RCC 7860 (cell line): ENCODE measurements at places on chromosomes 3 and 15.
A peak's percentile ranks its signal among the peaks of the same experiment; 100 is the strongest.

DNA sequence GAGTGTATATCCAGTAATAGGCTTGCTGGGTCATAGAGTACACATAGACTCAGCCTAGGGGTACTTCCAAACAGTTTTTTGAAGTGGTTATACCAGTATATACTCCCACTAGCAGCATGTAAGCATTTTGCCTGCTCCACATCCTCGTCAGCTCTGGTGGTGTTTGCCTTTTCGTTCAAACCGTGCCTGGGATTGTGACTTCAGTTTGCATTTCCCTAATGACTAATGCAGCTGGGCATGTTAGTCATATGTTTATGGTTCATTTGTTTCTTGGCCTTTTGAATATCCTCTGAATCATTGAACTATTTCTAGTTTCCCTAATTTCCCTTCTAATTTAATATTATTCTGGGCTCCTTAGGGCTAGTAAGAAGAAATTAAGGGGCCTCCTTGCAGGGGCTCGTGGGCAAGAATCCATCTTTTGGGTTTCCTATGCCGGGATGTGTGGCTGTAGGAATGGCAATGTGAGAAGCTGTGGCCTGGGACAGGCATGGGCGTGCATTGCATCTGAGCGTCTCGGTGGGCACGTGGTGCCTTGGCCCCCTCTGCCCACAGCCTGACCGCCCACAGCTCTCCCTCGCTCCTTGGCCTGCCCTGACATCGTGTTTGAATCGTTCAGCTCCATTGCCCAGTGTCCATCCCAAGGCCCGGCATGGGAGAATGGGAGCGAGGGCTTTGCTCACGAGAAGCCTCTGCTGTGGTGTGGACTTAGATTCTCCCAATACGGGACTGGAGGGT is 26.4 kb downstream of the FAH start:
- peak; percentile 91 for DNase-seq

- DNase-seq: no peak
Measured at GRCh38 chr15:35181538-35181937, 96.4 kb upstream of the NANOGP8 start.

- DNase-seq: no peak
Measured at GRCh38 chr15:100520132-100520921, 8.4 kb downstream of the CERS3 start.

DNA sequence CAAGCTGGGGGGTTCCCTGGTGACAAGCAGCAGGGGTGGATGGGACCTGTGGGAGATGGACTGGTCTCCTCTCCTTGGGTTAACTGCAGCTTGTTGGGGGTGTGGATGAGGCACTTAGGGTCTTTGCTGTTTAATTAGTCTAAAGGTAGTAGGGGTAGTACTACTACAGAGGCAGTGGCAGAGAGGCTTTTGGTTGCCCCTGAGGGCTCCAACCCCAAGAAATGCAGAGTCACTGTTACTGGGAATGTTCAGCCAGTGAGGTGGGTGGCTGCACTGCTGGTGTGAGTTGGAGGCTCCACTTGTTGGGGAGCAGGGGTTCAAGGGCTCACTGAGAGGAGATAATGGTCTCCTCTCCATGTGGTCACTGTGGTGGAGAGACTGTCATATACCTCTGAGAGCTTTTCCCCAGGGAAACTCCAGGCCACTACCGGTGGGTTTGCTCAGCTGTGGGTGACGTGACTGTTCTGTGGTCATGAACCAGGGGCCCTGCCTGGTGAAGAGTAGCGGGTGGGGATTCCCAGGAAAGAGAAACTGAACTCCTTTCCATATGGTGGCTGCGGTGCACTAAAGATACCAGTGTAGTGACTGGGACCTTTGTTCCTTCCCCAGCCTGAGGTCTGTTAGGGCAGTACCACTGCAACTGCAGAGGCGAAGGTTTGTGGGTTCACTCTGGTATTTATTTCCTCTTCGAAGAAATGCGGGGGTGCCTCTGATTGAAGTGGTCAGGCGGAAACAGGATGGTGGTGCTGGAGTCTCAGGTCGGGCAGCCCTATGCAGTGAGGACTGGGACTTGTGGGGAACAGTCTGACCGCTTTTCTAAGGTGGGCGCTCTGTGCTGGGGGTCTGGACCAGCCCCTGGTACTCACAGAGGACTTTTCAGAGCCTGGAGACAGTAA is 68.9 kb upstream of the TNFSF10 start:
- peak; percentile 99 for DNase-seq

DNA sequence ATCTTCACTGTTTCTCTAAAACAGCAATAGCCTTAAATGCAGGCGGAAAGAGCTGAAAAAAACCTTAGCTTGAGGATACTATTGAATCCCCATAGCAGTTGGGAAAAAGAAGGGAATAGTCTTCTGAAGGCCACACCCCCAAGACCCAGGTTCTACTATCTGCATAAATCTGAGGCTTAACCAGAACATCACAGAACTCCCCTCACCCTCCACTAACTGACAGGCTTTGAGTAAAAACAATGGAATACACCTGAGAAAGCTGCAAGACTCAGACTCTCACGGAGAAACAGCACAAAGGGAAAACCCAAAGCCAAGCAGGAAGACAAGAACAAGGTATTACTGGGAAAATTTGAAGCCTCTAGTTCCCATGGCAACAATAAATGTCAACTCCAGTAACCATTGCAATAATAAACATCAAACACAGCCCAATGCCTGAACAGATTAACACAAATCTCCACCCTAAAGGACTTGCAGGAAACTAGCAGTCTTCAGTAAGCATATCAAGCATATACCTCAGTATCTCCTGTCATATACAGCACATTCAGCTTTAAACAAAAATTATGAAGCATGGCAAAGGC is 56.4 kb downstream of the TMCC1 start:
- DNase-seq: no peak

- no peak for DNase-seq
Measured at GRCh38 chr3:111854990-111855389, 4.1 kb upstream of the PHLDB2 start.

DNA sequence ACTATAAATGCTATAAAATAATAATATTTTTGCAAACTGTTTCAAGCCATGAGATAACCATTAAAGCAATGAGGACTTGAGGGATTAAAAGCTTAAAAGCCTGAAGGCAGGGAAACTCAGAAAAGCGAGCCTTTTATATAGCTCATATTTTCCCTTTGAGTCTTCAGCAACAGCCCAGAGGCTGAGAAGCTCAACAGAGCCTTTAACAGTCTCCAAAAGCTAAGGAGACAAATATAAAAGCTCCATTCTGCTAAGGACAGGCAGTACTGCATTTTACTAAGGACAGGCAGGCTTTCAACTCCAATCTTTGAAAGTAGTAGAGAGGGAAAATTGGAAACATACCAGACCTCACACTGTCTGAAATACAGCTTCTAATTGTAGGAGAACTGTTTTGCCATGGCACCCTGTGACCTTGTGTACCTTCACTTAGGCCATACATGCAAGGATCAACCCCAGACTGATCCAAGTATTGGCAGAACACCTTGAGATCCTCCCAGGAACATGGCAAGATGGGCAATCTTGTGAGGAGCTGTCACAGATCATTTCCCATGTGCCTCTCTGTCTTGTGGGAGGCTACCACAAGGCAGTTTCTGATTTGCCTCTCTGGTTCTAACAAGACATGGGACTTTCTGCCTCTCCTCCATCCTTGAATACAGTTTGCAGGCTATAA is 53.1 kb upstream of the ARNT2 start:
- DNase-seq: no peak

DNA sequence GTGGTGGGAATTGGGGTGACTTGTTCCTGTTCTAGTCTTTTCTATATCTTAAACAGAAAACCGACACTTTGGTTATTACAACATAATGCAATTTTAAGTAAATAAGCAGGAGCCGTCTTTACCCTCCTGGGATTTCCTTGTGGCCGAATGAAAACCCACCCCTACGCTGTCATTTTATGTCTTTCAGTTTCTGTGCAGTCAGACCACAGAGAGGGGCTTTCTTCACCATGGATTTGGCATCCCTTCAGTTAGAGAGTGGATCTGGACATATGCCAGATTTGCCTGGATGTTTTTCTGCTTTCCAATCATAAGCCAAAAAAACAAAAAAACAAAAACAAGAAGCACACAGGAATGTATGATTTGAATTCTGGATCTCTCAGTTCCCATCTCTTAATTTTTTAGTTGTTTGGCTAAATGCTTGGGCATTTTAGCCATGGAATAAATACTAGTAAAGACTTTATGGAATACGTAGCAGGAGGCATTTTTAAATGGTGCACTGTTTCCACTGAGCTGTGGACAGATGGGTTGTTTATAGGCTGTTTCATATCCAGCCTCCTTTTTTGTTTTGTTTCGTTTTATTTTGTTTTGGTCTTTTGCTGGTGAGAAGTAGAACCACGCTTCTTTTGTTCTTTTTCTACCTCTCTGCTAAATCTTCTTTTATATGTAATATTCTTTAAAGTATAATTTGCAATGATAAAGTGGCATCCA is 272.9 kb downstream of the FEZF2 start:
- no peak for DNase-seq

- no peak for DNase-seq
Measured at GRCh38 chr3:33004961-33005360, 53.5 kb downstream of the CCR4 start.

- peak; percentile 0 for DNase-seq
Measured at GRCh38 chr3:191369616-191370010, 39.3 kb upstream of the UTS2B start.

GRCh38 chr3:73787620-73788019 is 162.9 kb upstream of the PDZRN3 start:
- DNase-seq: peak; percentile 12

DNA sequence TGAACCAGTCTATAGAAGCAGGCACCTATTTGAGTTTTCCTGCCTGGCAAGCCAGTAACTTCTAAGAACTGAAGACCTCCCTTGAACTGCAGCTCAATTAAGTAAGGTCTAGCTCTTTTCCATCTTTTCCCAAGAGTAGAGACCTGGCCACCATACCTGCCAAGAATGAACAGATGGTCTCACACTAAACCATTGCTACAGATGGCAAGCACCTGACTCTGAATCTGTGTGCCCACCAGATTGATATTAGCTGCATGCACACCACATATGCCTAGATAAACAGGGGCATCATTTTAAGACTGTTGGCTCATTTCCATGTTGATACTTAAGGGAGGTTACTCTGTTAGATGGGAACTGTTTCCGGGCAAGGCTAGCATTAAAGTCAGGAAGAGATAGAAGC is 34.8 kb upstream of the GSK3B start:
- no peak for DNase-seq

DNA sequence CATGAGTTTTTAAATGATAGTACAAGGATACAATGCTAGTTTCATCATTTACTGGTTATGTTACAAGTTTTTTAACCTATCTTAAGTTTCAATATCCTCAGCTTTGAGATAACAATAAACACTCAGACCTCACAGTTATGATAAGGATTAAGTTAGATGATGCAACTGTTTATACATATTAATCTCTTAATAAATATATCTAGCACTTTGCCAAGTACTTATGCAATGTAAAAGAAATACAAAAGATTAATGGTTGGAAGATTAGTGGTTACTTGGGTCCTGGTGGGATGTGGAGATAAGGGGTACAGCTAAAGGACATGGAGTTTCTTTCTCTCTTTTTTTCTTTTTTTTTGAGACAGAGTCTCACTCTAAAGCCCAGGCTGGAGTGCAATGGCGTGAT is 12.0 kb downstream of the SPPL2A start:
- no peak for DNase-seq

GRCh38 chr15:60397772-60398445 is at the start of gene ANXA2:
Gene ANXA2 (minus strand): TSS chr15:60397986. CDS start chr15:60386075, 11,911 bp downstream.
- DNase-seq: peak; percentile 79

- no peak for DNase-seq
Measured at GRCh38 chr3:191005790-191006189, 143.3 kb upstream of the GMNC start.
